ENCODE measurements at places on chromosomes 6 and 20. TPM values are rescaled to one million over a fixed set of nuclear protein-coding genes. Genes with fewer than 3 reads are reported as not detected.

Gene ETV7
- 5.7 TPM for total RNA-seq

Gene SRMS
- total RNA-seq, result 0.25 TPM

DNA sequence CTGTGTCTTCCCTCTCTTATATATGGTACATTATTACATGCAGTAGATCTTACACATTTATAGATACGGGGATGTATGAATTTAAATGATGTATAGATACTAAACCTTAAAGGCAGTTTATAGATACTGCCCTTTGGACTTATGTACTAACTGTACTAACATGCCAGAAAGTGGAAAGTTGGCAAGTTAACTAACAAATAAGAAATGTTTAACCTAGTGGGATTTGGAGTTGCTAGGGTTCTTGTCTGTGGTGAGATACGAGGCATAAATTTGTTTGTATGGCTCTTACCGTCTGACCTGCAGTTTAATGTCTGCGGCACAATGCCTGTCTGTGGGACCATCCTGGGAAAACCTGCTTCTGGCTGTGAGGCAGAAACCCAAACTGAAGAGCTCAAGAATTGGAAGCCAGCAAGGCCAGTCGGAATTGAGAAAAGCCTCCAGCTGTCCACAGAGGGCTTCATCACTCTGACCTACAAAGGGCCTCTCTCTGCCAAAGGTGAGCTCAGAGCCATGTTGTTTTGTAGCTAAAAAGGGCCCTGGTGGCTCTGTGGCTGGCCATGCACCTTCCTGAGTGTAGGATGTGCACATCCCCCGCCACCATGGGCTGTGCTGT lies 62.9 kb upstream of the SLC22A1 start:
- peak; percentile 17 for DNase-seq

DNA sequence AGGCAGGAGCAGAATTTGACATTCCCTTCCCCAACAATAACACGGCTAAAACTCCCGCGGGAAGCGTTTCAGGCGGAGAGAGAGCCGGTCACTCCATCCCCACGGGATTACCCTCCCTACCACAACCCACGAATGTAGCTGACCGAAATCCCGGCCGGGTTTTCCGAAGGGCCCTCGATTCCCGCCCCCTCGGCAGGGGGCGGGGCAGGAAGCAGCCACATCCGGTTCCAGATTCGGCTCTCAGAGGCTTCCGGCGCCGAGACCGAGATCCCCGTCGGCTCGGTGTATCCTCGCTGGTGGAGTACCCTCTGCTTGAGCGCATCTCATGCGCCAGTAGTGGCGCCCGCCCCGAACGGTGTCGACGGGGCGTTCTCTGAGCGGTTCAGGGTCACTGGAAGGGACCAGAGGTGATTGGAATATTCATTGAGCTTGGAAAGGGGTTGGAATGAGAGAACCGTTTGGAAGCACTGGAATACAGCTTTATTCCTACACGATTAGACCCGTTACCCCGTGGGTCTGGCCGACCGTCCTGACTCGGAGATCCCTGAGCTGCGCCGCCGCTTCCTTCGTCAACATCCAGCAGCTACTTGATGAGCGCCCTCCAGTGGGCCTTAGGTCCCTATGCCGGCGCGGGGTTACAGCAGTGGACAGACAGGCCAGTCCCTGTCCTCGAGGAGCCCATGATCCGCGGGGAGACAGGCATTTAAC lies 649 bp upstream of the RGL2 start:
- peak; percentile 95 for DNase-seq

GRCh38 chr20:59015812-59016711 lies 3.2 kb upstream of the TUBB1 start:
- no peak for DNase-seq

All from mucosa of descending colon (tissue), 3 donors.